ENCODE measurements at places on chromosomes 5 and 9.

DNA sequence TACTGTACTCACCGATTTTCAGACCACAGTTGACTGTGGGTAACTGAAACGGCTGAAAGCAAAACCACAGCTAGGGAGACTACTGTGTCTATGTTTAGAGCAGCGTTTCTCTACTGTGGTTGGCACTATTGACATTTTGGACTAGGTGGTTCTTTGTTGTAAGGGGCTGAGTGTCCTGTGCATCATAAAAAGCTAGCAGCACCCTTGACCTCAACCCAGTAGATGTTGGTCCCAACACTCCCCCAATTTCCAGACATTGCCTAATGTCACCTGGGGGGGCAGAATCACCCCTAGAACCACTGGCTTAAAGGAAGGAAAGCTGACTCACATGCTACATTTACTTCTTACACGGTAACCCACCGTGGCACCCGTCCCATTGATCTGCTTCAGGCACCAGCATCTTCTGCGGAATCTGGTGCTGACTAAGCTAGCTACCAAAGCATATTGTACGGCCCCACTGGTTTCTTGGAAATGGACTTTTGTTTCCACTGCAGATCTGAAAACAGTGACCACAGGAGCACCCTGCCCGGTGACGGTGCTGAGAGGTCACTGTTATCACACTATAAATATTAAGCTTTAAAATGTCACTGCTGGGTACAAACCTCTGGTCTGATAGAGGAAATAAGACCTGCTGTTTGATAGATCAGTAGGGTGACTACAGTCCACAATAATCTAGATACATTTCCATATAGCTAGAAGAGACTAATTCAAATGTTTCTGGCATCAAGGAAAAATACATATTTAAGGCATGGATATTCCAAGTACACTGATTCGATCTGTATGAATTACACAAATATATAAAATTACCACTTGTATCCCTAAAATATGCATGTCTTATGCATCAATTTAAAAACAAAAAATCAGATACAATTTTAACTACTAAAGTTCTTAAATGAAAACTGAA is 151.4 kb downstream of the HSD17B3 start:
- DNase-seq = no peak

DNA sequence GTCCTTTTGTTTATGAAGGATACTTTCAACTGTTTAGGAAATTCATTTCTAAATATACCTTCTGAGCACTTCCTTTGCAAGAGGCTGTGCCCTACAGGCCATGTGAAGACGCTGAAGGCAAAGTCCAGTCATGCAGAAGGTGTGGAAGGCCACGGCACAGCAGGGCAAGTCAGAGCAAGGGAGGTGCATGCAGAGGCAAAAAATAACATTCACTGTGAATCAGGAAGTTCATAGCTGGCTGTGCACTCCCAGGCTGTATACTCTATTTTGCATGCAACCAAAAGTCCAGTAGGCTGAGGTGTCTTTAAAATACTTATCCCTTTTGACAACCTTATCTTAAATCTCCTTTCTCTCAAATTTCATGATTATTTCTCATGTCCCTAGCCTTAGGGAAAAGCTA is 50.3 kb downstream of the GNAQ start:
- peak; percentile 75 for DNase-seq

- DNase-seq = no peak
These were observed 440.5 kb upstream of the ZNF608 start for GRCh38 chr5:125186911-125187375.

GRCh38 chr5:54109626-54110330 is 200.6 kb downstream of the ARL15 start:
- DNase-seq = no peak

- DNase-seq = peak; percentile 53
These were observed 295.4 kb upstream of the DAB2 start for GRCh38 chr5:39720136-39720535.

- DNase-seq = no peak
These were observed 23.4 kb upstream of the GABRP start for GRCh38 chr5:170760113-170760512.

GRCh38 chr9:4137681-4138099 is 162.2 kb downstream of the GLIS3 start:
- peak; percentile 84 for DNase-seq

DNA sequence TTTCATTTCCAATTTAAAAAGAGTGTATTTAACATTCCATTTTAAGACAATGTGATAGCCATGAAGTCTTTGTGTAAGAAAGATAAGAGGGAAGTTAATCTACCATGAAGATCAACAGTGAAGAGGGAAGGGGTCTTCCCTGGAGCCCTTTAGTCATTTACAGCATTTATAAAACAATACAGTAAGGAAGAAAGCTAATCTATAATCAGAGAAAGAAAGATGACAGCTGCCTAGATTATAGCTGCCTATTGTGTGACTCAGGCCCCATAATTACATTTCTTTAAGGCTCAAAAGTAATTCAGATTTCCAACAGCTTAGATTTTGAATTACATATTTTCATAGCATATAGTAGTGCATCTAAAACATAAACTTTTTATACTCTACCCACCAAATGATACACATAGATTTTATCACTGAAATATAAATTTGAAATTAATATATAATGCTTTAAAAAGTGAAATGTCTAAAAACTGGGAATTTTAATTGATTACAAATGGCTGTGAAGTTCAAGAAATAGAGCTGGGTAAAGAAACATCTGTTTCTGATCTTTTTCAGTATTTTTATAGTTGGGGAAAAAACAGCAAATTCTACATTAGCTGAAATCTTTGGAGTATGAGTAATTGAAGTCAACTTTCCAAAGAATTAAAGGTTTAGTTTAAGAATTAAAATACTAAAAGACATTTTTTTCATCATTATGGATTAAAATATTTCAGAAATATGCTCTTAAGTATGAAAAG is 89.6 kb downstream of the RIC1 start:
- DNase-seq = peak; percentile 59

- peak; percentile 8 for DNase-seq
These were observed 676.5 kb downstream of the DMRTA1 start for GRCh38 chr9:23123048-23123632.

DNA sequence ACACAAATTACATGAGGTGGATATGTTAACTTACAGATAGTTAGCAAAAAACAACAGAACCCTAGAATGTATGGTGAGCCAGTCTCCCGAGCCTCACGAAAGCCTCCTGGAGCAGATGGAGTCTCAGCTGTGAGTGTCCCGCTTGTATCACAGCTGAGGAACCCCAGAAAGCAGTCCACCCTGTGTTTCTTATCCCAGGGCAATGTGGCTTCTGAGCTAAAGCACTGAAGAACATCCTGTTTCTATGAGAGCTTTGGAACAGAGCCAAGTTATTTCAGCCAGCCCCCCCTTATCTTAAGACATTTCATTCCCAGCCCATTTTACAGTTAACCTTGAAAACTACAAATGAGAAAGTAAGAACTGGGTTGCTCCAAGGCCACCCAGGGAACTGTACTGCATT is 1220.9 kb upstream of the CDH6 start:
- no peak for DNase-seq

GRCh38 chr9:93815135-93815534 is 140.0 kb downstream of the BARX1 start:
- DNase-seq = no peak

DNA sequence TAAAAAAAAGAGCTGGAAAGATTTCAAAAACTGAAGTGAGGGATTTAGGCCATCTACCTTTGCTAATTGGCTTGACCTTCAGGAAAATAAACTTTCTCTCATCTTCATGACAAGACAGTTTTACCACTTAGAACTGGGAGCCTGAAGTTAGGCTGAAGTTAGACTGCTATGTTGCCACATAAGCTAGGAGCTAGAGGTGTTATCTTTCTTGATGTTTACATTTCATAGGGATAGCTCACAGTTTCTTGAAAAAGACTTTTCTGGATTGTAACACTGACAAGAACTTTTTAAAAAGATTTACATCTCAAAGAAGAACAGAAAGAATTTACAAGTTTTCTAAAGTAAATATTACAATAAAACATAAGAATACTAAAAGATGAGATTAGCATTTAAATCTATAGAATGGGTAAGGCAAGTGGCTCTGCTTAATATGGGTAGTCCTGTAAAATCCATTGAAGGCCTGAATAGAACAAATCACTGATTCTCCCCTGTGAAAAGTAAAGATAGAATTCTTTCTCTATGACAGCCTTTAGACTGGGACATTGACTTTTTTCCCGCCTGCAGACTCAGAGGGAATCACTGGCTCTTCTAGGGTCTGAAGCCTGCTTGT is 1665.4 kb upstream of the CDH9 start:
- no peak for DNase-seq

DNA sequence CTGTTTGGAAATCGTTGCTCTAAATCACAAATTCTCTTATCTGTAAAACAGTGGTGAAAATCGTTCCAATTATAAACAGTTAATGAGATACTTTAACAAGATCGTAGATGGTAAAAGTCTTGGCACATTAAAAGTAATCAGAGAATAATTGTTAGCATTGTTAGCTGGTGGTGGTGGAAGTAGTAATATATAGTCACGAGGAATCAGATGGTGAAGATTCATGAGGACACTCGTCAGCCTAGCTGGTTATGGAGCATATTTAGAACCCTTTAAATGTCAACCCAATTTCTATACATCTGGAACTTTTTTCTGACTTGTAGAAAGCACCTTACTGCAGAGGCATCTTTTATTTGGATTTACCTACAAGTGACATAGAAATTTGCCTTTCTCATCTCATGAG is 190.8 kb downstream of the TLE1 start:
- no peak for DNase-seq

DNA sequence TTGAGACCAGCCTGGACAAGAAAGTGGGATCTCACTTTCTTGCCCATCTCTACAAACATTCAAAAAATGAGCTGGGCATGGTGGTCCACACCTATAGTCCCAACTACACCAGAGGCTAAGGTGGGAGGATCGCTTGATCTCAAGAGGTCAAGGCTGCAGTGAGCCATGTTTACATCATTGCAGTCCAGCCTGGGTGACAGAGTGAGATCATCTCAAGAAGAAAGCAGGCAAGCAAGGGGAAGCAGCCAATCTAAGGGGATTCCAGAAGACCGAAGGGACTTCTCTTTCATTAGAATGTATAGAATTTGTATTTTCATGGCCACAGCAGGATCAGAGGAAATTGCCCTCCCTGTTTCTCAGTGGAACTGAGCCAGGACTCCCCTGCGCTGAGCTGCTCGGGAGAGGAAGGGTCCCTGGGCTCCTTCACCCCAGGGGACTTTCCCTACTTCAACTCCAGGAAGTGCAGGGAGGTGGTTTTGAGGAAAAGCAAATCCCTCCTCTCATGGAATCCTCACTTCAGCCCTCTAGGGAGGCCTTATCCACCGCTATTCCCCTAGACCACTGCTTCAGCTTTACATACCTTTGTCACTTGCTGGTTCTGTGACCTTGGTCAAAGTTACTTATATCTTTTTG is 12.1 kb downstream of the WWC1 start:
- DNase-seq = no peak

DNA sequence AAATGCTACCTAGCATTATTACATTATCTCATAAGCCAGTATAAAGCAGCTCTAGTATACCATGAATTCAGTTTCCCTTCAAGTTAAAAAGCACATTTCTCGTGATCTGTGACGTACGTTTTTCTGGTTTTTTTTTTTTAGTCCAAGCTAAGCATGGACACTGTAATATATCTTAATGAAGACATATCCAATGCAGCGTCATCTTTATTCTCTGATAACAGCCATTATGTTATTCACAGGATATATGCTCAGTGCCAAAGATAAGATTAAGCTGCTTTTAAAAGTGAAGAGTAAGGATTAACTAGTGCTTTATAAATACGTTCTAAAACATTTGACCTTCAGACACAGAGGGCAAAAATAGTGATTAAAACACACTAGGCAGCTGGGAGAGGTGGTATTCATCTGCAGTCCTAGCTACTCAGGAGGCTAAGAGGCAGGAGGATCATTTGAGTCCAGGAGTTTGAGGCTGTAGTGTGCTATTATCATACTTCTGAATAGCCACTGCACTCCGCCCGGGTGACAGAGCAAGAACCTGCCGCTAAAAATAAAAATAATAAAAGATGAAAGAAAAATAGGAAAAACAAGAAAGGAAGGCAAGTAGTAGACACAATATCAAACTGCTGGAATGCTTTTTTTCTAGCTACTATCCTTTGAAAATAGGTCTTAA is 7.7 kb downstream of the CSNK1A1 start:
- no peak for DNase-seq

GRCh38 chr5:79850316-79850822 is 140.7 kb downstream of the MTX3 start:
- no peak for DNase-seq

DNA sequence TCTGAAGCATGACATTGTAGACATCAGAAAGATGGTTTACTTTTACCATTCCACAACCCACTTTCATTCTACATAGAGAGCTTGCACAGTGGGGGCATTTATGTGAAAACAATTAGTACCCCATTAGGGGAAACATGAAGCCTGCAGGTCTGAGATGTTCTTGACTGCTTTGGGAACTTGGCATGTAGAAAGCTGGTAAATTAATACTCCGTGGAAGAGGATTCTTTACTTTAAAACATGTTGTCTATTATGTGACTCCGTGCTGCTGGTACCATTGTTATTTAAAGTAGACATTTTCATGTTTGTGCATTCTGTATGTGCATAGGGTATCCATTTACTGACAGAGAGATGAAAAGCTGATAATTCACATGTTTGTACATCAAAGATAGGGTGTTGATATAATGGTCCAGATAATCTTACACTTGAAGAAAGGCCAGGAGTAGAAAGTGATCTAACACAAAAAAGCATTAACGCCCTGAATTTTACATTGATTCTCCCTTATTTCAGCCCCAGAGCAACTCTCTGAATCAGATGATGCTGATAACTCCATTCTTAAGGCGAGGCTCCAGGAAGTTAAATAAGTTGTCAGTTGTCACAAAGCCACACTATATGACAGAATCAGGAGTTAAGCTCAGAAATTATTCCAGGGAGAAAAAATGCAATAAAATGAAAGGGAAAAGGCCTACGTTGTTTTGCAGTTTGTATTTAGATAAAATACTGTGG is 50.1 kb upstream of the CD180 start:
- no peak for DNase-seq

DNA sequence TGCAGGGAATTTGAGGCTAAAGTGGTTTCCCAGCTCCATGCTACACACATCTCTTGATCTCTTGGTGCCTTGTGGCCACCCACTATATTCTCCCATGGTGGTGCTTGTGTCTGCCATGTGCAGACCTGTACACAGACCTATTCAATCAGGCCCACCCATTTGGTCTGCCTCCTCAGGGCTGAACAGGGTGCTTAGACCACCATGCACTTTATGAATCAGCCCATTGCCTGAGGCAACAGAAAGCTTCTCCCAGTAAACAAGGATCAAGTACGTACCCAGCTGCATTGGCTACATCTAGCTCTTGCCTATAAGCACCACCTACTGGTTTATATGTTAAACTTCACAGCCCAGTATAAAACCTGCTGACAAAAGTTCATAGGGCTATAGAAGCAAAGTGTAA is 664.3 kb upstream of the EDIL3 start:
- peak; percentile 44 for DNase-seq

All from EL (cell line).